Osteocyte (in vitro differentiated cells): ENCODE measurements at places on chromosomes 12 and 14. TPM values are rescaled to one million over a fixed set of nuclear protein-coding genes. Genes with fewer than 3 reads are reported as not detected.

DNA sequence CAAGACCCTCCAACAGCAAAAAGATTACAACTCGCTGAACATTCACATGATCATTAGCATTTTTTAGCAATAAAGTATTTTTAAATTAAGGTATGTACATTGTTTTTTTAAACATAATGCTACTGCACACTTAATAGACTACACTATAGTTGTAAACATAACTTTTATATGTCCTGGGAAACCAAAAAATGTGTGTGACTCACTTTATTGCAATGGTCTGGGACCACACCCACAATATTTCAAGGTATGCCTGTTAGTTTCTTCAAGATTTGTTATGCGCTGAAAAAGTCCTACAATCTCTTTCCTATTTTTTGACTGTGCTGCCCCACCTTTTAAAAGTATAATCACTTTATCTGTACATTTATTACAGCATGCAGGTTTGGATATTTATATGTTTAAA lies 30.4 kb upstream of the PCNX4 start:
- H3K4me3 ChIP-seq: no peak overlapping the region
- no peaks in the 10 kb centered on the region for H3K36me3 ChIP-seq
- no peak for DNase-seq
- H3K27ac ChIP-seq: no peak overlapping the region
- H3K4me1 ChIP-seq: peaks cover 3% of the 10 kb centered on the region

- H3K27ac ChIP-seq: no peak overlapping the region
- no peak for DNase-seq
- peaks cover 13% of the 10 kb centered on the region for H3K4me1 ChIP-seq
- no peaks in the 10 kb centered on the region for H3K27me3 ChIP-seq
These were observed 290.8 kb downstream of the PRKD1 start for GRCh38 chr14:29636870-29637269.

DNA sequence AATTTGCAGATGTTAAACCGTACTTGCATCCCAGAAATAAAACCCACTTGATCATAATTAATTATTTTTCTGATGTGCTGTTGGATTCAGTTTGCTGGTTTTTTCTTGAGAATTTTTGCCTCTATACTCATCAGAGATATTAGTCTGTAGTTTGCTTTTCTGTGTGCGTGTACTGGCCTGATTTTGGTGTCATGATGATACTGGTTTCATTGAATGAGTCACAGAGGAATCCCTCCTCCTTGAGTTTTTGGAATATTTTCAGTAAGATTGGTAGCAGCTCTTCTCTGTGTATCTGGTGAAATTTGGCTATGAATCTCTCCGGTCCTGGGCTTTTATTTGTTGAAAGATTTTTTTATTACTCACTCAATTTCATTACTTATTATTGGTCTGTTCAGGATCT lies 100.4 kb upstream of the PMCH start:
- no peak for DNase-seq
- no peaks in the 10 kb centered on the region for H3K4me1 ChIP-seq
- H3K4me3 ChIP-seq: no peak overlapping the region

GRCh38 chr14:100332797-100333196 lies 9.7 kb downstream of the SLC25A47 start:
- no peak overlapping the region for H3K4me3 ChIP-seq
- H3K27ac ChIP-seq: no peak overlapping the region
- no peaks in the 10 kb centered on the region for H3K27me3 ChIP-seq

DNA sequence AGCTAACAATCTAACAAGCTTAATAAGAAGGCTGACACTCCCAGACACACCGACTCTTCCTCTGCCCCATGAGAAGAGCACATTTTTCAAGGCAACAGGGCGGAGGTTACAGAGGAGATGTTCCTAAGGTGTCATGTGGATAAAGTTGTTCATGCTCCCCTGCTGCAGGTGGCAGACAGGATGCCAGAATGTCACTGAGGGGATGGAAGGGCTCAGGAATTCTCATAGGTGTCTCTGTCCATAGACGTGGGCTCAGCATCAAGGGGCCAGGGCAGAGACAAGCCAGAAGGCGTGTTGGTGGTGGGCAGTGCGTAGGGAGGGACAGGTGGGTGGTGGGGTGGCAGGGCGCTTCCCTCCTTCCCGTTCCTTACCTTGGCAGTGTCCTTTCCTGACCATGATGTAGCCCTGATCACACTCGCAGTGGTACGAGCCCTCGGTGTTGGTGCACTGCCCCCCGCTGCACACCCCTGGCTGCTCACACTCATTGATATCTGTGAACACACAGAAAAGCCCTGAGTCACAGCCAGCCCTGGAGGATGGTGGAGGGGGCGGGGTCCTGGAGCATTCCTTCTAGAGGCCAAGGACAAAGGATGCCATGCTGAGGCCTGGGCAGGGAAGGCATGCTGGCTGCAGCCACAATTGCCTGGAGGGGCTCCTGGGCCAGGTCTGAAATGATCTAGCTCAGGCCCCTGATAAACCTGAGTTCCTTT lies 23.0 kb downstream of the ISCA2 start:
- no peak overlapping the region for H3K4me3 ChIP-seq
- H3K27ac ChIP-seq: no peak overlapping the region

DNA sequence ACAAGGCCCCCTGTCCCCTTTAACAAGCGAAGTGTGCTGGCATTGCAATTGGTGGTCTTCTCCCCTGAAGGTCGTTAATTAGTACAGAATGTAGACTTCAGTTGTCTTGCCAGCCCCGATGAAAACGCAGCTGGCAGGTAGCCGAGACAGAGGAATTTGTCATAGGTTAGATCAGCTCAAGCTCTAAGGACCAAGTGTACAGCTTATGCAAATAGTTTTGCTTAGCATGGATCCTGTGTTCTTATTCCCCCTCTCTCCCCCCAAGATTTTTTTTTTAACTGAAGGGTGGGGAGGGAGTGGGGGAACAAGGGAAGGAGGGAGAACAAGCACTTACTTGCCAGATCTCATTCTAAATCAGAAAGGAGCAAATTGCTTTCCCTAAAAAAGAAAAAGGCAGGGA lies 58.6 kb upstream of the PARP11 start:
- H3K36me3 ChIP-seq: no peaks in the 10 kb centered on the region
- no peak for DNase-seq
- H3K4me3 ChIP-seq: no peak overlapping the region
- H3K4me1 ChIP-seq: no peaks in the 10 kb centered on the region

DNA sequence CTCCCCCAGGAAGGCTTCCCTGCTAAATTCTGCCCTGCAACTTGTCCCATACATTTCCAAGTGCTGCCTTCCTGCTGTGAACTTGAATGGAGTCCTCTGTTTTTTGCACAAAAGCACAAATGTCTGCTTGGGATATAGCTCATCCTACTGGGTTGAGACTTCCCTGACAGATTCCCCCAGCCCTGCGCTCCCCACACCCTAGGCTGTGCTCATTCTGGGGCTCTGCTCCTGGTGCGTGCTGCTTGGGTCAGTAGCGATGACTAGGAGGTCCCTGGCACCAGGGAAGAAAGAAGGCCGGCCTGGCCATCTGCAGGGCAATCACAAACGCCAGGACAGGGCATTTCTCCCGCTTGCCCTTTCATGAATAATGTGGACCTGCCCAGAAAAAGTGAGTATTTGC lies 29.2 kb upstream of the FKBP4 start:
- peaks cover 43% of the 10 kb centered on the region for H3K27me3 ChIP-seq
- no peaks in the 10 kb centered on the region for H3K4me1 ChIP-seq
- H3K4me3 ChIP-seq: no peak overlapping the region

DNA sequence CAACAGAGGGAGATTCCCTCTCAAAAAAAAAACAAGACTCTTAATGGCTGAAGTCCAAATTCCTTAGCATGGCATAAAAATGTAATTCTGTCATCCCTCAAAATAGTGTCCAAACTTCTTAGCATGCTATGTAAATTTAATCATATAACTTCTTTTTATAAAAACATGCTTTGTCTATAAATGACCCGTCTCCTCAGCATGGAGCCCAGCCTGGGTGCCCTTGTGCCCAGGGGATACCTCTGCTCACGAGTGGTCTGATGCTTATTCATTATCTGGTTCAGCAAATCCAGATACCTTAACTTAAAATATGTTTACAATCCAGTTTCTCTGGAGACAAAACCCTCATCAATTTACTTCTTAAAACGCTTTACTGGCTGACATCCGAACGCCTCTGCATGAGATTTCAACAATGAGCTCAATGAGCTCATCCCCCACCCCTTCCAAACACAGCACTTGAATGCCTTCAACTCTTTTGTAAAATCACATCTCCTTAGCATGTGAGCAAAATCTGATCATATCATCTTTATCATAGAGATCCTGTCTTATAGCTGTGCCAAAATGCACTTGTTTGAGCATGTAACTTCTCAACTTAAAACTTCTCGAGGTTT lies 15.7 kb downstream of the RTL1 start:
- DNase-seq: no peak
- peaks cover 34% of the 10 kb centered on the region for H3K27me3 ChIP-seq
- H3K4me3 ChIP-seq: no peak overlapping the region

DNA sequence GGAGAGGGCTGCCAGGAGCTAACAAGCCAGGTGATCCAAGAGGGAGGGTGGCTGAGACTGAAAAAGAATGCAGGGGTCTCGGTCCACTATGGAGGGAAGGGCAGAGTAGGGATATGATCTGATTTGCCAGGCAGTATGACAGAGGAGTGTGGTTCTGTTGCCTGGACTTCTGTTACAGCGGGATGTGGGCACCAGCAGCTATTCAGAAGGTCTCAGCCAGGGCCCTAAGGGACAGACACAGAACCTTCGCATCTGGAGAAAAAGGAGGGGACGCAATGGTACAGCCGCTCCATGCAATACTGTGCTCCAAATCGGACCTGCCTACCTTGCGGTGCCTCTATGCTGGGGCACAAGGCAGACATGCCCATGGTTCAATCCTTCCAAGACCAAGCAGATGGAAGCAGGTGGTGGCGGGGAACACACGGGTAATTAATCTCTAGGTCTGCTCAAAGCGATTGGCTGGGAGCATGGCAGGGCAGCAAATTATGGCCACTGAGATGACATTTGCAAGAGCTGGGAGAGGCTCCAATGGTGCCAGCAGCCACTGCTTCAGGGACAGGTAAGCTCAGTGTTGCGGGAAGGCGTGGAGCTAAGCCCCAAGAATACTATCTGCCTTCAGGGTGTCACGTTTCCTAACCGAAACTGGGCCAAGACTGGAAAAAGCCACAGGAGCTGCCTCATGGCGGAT lies 185.5 kb downstream of the FOXN3 start:
- H3K4me3 ChIP-seq: no peak overlapping the region
- DNase-seq: no peak
- no peaks in the 10 kb centered on the region for H3K27me3 ChIP-seq
- peak overlapping the region; percentile 13 for H3K27ac ChIP-seq

GRCh38 chr12:48092611-48093010 lies 13.3 kb downstream of the SENP1 start:
- H3K36me3 ChIP-seq: peaks cover 26% of the 10 kb centered on the region
- H3K4me3 ChIP-seq: no peak overlapping the region
- H3K27me3 ChIP-seq: no peaks in the 10 kb centered on the region
- H3K27ac ChIP-seq: no peak overlapping the region
- DNase-seq: no peak
- H3K4me1 ChIP-seq: no peaks in the 10 kb centered on the region

GRCh38 chr14:67663633-67664032 lies 10.8 kb downstream of the VTI1B start:
- no peaks in the 10 kb centered on the region for H3K27me3 ChIP-seq
- no peak for DNase-seq
- H3K36me3 ChIP-seq: peaks cover 9% of the 10 kb centered on the region
- no peak overlapping the region for H3K27ac ChIP-seq
- peaks cover 8% of the 10 kb centered on the region for H3K4me1 ChIP-seq

The KRT86 gene
- 0.24 TPM in 2 replicates for total RNA-seq
